SHP77 (cell line): ENCODE measurements at places on chromosomes 5 and 9.

DNA sequence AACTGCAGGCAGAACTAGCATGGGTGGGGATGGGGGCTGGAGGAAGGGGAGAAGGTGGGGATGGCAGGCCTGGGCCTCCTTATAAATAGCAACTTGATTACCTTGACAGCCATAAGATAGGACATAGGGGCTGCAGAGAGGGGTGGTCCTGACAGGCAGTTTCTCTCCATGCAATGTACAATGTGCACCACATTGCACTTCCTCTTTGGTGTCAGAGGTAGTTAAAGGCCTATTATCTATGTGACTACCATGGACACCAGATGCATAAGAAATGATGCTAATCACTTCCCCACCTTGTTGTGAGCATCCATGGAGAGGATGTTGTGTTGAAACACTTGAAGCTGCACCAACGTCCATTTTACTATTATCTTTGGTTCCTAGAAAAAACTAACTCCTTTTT lies 20.2 kb upstream of the SUB1 start:
- DNase-seq, result no peak

- DNase-seq, result peak; percentile 43
These were observed 225.8 kb downstream of the MELK start for GRCh38 chr9:36798350-36799065.

GRCh38 chr5:39427229-39427628 lies 2.4 kb upstream of the DAB2 start:
- DNase-seq, result no peak

DNA sequence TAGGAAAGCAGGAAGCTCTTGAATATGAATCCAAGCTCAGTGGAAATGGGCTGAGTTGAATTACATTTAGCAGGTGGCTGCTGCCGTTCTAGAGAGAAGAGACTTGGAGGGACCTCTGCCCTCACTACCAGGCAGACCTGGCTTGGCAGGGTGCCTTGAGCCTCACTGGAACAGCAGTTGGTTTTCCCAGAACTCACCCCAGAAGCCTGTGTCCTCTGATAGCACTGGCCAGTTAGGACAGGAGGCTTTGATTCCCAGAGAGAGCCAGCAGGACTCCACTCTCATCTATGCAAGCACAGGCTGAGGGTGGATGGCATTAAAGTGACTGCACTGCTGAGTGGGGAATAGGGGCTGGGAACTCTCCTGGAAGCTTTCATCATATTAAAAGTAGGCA lies 54.8 kb downstream of the PWWP2A start:
- DNase-seq, result no peak

GRCh38 chr5:136016945-136017530 lies 11.8 kb upstream of the TGFBI start:
- no peak for DNase-seq

DNA sequence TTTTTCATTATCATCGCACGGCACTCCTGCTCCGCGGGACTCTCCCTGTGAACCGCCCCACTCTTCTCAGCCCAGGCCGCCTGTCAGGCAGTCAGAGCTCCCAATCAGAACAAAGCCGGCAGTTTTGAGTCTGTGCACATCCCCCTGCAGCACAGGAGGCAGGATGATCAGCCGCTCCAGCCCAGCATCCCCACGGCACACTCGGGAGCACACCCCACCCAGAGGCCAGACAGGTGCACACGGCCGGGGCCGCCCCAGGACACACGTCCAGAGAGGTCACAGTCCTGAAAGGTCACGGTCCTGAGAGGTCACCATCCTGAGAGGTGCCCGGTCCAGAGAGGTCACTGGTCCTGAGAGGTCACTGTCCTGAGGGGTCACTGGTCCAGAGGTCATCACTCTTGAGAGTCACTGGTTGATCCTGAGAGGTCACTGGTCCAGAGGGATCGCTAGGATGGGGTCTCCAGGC lies 8.4 kb downstream of the TPPP start:
- no peak for DNase-seq

DNA sequence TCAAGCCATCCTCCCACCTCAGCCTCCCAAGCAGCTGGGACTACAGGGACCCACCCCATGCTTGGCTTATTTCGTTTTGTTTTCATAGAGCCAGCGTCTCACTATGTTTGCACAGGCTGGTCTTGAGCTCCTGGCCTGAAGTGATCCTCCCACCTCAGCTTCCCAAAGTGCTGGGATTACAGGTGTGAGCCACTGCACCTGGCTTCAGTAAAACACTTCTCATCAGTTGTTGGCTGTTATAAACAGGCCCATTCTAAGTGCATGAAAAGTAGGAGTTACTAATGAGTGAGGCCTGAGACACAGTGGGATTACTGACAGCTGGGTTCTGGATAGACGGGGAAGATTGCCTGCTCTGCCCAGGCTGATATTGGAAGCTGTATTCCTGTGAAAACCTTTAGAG lies 3.5 kb downstream of the CRB2 start:
- DNase-seq, result peak; percentile 52

DNA sequence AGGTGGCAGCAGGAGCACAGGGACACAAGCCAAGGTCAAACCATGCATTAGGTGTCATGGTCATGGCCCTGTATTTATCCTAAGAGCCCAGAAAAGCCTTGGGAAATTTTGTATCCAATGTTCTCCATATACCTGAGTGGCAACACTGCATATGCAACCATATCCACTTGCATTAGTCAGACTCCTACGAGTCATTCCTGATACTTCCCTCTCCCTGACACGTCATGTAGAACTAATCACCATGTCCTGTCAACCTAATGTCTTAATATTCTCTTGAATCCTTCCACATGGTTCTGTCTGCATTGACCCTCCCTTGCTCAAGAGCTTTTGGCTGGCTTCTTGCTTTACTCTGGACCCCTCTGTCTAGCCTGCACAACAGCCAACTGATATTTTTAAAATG lies 9.4 kb downstream of the SCGB3A2 start:
- no peak for DNase-seq

- no peak for DNase-seq
These were observed 41.3 kb downstream of the NTRK2 start for GRCh38 chr9:84710701-84711397.

DNA sequence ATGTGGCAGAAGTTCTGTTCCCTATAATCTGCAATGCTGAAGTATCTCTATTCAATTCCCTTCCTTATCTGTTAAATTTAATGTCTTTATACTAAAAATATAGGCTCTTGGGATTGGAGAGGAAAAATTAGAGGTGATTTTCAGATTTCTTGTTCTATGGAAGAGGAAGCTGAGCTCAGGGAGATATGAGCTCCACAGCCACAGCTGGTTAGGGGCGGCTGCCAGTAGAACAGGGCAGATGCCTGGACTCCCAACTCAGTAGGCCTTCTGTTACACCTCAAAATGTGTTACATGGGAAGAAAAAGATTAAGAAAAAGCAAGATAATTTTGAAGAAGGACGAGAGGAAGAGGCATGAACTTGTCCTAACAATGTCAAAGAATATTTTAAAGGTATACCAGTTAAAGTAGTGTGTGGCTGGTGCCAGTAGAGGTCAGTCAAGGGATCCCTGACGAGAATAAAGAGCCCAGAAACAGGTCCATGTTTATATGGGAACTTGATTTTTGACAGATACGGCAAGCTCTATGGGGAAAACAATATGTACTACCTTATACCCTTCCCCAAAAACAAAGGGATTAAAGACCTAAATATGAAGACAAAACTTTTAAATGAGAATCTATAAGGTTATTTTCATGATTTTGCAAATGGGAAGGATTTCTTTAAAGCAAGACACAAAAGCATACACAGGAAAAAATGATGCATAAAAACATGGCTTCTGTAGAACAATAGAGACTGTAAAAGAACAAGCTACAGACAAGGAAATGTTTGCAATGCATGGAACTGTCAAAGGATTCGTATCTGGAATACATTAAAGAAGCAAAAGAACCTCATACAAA lies 28.7 kb downstream of the DNAJC21 start:
- DNase-seq, result peak; percentile 48

GRCh38 chr5:150214289-150214688 lies 24.4 kb downstream of the SLC6A7 start:
- DNase-seq, result no peak

DNA sequence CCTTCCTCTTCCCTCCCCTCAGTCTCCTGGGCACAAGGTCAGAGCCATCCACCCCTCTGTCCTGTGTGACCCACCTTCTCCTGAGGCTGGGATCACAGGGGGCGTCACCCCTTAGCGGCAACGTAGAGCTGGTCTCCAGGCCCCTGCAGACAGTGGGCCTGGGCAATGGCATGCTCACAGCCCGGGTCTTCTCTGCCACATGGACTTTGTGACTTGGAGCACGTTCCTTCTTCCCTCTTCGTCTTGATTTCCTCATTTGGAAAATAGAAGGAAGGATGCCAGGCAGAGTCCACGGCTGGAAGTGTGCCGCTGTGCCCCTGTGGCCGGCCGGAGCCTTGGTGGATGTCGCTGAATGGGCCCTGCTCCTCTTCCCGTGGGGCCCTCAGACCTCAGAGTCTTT lies 10.0 kb downstream of the RXRA start:
- no peak for DNase-seq

- DNase-seq, result no peak
These were observed 3.2 kb downstream of the ENTPD8 start for GRCh38 chr9:137437691-137438590.

DNA sequence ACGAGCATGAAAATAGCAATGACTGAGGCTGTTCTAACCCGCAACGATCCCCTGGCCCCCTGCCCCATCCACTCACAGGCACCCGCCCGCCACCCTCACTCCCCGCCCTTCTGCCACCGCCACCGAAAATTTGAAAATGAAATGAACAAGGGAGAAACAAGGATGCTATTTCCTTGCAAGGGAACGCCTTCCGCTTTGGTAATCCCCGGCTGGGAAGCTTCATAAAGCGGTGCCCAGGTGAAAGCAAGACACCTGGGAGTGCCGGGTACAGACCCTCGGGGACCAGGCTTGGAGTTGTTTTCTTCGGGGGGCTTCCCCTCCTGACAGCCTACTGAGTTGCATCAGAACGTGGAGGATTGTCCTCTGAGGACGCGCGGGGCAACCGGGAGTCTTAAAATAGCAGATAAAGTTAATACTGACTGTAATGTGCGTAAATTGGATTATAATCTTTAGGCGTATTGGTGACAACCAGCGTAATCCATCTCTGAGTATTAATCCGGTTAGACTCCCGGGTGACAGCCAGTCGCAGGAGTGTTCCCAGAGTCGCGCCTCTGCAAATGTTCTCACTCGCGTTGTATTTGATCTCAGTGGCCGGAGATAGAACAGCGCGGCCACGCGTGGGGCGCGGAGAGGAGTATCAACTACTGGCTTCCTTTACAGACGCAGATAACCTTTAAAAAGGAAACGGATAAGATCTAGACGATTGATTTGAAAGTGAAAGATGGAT lies 885 bp upstream of the MLLT3 start:
- DNase-seq, result no peak

DNA sequence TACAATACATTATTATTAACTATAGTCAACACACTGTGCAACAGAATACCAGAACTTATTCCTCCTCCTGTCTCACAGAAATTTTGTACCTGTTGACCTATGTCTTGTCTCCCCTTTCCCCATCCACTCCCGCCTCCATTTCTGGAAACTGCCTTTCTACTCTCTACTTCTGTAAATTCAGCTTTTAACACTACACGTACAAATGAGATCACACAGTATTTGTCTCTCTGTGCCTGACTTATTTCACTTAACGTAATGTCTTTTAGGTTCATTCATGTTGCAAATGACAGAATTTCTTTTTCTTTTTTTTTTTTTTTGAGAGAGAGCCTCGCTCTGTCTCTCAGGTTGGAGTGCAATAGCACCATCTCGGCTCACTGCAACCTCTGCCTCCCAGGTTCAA lies 19.5 kb downstream of the MEF2C start:
- no peak for DNase-seq

DNA sequence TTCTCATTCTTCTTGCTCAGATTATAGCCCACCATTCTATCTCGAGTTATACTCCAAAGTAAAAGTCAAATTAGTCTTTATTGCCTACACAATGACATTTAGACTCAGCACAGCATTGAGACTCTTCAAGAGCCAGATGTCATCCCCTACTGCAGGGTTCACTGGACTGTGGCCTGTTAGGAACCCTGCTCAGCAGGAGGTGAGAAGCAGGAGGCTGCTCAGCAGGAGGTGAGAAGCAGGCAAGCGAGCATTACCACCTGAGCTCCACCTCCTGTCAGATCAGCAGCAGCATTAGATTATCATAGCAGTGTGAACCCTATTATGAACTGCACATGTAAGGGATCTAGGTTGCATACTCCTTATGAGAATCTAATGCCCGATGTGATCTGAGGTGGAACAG lies 12.7 kb upstream of the LIFR start:
- no peak for DNase-seq

DNA sequence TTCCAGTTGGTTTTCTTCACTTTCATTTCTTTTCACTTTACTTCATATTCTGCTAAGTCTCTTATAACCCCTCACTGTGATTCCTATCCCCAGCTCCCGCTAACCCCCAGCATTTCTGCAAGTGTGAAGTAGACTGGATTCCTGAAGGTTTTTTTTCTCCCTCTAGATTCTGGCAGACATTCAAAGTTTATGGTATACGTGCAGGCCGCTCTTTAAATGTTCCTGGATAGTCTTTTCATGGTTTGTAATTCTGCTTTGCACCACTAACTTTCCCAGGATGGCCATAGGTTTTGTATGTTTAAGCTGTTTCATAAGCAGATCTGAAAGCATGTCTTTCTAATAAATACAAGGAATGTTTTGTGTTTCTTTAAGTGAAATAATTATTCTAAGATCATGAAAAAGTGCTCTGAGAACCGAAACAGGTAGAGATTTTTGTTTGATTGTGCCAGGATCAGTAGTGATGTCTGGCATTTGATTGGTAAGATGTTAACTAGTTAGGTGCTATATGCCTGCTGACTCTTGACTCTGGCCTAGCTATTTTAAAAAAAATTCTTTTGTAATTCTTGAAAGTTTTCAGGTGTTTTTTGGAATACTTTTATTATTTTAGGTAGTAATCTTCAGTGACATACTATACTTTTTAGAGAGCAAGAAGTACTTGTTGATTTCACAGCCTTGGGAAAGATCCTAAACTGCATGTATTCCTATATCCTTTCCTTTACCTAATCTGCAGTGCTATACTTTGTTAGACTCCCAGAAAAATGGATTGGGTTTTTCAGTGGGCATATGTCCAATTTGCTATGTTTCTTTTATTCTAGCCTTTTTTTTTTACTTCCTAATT lies 29.7 kb downstream of the CNOT6 start:
- DNase-seq, result no peak

- DNase-seq, result no peak
These were observed 87.3 kb upstream of the LMX1B start for GRCh38 chr9:126526218-126527108.

GRCh38 chr9:113538131-113538530 lies 74.6 kb downstream of the RGS3 start:
- DNase-seq, result no peak

DNA sequence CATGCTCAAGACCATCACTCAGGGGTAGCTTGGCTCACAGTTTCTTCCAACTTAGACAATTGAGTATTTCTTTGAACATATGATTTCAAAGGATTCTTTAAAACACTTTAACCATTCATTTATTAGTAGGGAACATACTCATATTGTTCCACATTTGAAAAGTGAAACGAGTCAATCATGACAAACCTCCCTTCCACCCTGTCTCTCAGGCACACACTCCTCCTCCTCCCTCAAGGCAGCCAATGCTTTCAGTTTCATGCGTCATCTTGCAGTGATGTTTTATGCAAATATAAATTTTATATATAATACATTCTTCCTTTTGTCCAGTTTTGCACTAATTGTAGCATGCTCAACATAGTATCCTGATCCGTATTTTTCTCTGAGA lies 126.0 kb upstream of the BOD1 start:
- DNase-seq, result no peak

- DNase-seq, result no peak
These were observed 12.2 kb downstream of the ABCA1 start for GRCh38 chr9:104915753-104916152.
